Right renal cortex interstitium (tissue), 3 donors: ENCODE measurements at places on chromosomes 2 and 18.

- DNase-seq = no peak
These were observed 10.1 kb downstream of the TRAF3IP1 start for GRCh38 chr2:238330391-238330790.

- no peak for DNase-seq
These were observed 177.6 kb downstream of the DNAH7 start for GRCh38 chr2:195891081-195891480.

DNA sequence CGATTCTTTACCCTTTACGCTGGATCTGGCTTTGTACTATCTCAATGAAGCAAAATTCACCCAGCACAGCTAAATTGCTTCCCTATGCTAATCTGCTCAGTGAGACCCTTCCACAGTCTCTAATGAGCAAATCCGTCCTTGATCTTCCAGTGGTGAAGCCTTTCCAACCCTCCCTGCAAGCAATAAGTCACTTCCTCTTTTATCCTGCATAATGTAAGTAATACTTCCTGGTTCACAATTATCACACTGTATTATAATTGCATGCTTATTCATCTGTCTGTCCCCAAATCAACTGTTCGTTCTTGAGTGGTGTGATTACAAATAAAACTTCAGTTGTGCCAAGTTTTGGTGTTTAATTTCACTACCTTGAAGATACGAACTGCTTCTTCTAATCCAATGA, 404.0 kb downstream of the ADCYAP1 start:
- DNase-seq = no peak

- DNase-seq = no peak
These were observed 1947.6 kb upstream of the CELF4 start for GRCh38 chr18:39513186-39513585.

DNA sequence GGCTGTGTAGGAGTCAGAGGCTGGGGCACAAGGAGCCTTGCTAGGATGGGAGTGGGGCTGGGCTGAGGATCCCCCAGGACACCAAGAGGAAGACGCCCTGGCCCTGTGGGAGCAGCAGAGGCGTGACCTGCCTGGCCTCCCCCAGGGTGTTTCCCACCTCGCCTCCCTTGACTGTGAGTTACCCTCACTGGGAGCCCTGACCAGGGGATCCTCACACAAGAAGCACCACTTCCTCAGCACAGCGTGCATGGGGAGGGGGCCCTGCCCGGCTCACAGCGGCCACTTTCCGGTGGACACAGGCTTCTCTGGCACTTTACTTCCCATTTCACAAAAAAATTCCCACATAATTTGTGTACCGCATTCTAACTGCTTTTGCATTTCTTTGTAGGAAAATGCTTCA, 187.7 kb downstream of the EIPR1 start:
- DNase-seq = no peak
